ENCODE measurements at places on chromosomes 3 and 15.

DNA sequence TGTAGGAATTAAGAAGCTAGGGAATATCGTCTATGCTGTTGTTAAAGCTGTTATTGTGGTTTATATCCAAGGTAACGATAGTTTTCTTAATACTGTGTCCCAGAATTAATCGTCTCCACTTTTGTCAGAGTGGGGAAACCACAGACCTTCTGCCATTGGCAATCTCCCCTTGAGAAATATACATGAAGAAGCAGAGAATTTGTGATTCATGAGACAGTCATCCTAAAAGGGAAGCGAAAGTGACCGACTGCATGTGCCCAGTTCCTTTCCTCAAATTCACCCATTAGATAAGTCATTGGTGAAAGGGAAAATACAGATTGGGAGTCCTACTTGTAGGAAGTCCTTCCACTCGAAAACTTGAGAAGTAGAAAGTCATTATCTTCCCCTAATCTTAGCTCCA, 26.6 kb downstream of the DIPK2A start:
- peak; percentile 66 for DNase-seq

DNA sequence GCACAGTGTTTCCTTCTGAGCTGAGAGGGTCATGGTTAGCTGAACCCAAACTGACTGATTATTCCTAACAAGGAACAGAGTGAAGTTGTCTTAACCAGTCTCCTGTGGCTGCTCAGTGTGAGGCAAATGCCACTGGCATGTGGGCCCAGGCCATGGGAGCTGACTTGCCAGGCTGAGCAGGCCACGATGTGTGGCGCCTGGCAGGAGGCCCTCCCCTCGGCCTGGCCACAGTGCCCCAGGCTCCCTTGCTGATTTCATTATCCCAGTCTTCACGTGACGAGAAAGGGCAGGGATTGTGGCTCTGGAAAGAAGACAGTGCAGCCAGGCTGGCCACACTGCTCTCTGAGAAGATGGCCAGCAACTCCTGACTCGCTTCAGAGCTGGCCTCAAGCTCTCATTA, 58.8 kb downstream of the SLCO2A1 start:
- no peak for DNase-seq

- DNase-seq = no peak
Measured at GRCh38 chr3:98968347-98968746, 66.9 kb upstream of the DCBLD2 start.

DNA sequence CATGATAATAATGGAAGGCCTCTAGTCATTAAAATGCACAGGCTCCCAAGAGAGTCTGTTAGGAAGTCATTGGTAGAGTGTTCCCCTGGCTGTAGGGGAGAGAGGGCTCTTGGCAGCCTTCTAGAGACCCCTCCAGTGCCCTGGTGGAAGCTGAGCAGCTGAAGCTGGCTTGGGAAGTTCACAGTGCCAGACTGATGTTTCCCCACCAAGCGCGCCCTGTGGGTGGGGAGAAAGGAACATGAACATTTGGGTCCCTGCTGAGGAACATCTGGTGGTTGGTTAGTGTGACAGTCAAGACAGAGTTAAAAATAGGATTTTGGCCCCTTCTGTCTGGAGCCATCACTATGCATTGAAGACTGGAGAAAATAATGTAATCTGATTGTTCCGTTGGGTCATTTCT, 37.1 kb upstream of the RGMA start:
- DNase-seq = no peak

GRCh38 chr3:15628967-15629366, 27.4 kb downstream of the BTD start:
- DNase-seq = no peak

DNA sequence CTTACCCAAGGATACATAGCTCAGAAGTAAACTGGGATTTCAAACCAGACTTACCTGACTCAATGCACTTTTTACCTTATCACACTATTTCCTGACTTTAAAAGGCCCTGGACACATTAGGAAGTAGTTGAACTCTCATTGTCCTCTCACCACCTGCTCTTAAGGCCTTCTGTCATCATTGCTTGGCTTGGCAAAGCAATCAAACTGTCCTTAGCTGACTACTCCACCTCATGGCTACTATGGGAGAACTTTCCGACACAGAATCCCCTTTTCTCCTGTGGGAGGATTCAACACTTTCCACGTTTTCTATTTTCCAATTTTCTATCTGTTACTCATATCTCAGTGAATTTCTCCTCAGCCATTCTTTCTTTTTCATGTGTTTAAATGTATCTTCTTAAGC, 55.4 kb downstream of the ZNF148 start:
- DNase-seq = no peak

DNA sequence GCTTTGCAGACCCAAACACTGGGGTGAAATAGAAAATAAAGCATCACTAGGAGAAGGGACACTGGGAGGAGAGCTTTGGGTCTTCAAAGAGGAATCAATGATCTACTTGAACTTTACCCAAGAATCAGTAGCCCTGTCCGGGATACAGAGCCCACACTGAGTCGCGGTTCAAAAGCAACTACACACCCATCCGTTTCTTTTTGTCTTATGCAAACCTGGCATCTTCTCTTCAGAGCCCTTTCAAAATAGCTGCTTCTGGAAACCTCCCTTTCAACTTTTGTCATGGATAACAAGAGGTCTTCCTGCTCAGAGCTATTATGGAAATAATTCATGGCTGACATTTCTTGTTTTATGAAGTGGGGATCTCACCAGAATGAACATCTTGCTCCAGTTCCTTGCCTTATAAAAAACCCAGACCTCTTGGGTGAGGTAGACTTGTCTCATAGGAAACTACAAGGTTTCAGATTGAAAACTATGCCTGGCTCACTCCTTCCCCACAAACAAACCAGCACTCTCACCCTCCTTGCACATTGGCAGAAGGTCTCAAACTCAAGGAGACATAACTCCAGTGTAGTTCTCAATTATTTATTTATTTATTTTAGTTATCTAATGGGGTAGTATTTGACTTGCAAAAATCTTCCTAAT, 115.1 kb upstream of the ARHGEF3 start:
- DNase-seq = no peak

DNA sequence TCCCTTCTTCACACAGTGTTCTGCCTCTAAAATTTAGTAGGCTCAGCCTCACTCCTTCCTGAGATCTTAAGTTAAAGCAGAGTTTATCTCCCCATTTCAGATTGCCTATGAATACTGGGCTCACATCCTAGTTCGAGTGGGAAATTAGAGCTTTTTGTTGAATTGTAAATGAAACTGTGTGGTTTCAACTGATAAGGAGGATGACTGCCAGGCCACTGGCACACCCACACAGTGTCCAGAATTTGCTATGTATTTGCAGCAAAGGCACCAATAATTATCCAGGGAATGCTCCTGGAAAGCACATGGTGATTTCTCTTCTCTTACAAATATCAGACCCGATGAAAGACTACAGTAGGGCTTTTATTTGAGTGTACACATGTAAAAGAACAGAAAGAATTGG, 308.1 kb upstream of the COL8A1 start:
- no peak for DNase-seq

DNA sequence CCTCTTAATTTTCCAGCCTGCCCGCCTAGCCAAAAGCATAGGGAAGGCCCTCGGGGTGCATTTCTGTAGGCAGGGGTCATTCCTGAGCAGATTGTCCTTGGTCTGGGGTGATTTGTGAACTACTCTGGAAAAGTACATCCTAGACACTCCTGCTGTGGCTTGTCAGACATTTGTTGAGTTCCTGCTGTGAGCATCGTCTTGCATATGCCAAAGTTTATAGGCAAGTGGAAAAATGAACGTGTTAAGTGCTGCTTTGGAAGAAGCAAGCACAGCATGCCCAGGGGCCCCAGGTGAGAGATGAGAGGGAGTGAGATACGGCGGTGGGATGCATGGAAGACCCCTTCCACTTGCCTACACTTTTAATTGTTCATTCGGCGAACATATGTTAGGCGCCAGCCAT, 237.7 kb upstream of the ST8SIA2 start:
- DNase-seq = no peak

GRCh38 chr3:23052208-23052607, 150.9 kb upstream of the UBE2E2 start:
- DNase-seq = no peak

DNA sequence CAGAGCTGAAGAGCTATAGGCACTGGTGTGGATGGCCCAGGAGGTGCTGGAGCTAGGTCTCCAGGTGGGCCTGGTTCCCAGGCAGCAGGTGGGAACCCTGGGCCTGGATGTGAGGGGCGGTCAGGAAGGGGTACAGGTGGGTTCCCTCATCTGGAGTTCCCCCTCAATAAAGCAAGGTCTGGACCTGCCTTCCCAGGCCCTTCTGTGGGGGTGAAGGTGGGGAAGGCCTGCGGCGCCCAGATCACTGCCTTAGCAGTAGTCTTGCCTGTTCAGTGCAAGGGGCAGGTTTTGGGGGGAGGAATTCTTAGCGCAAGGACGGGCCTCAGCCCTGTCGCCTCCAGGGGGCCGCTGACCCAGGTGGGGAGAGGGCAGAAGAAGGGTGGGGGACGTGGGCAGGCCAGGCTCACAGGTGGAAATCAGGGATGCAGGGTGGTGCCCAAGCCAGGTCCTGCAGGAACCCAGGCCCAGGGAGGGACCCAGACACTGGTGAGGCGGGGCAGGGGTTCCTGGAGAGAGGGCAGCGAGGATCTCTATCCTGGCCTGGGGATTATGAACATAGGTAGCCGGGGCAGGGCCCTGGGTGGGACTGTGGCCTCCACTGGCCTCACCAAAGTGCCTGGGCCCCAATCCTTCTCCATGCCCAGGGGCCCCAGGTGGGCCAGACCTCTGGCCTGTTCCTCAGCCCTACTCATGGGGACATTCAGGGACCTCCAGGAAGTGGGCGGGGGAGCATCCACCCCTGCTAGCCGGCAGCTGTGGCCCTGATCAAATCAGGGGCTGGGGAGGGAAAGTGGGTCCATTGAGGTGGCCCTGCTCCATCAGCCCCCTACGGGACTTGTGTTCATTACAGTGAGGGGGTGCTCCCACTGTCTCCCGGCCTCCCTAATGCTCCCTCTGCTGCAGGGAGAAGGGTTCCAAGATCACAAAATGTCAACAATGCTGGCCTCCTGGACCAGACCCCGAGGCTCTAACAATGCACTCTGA, 25.3 kb downstream of the HDAC11 start:
- no peak for DNase-seq

- DNase-seq = no peak
Measured at GRCh38 chr15:20280933-20281463, 260.6 kb downstream of the GOLGA6L6 start.

- DNase-seq = no peak
Measured at GRCh38 chr3:100114413-100115030, at the start of gene FILIP1L. TSS of gene FILIP1L (minus strand) at chr3:100114501.

DNA sequence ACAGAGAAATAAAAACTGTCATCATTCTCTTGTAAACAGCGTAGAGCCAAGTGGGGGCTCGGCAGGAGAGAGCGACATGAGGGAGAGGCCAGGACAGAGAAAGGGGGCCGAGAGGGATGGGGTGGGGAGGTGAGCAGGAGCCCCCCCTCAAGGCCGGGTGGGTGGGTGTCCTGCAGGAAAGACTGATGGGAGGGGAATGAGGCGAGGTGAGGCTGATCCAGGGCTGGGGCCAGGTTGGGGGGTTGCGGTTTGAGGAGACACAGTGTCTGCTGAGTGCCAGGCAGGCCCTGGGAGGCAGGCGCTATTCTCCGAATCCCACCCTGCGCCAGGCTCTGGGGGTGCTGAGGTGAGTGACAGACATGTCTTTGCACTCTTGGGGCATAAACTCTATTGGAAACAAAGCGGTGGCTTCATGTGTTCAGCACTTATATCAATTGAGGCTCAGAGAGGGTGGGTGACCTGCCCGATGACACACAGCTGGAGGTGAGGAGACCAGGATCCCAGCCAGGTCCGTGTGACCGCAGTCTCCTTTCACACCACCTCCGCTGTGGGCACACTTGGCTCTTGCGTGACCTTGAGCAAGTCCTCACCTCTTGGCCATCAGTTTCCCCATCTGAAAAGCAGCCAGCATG, 19.6 kb upstream of the CSPG4 start:
- no peak for DNase-seq

DNA sequence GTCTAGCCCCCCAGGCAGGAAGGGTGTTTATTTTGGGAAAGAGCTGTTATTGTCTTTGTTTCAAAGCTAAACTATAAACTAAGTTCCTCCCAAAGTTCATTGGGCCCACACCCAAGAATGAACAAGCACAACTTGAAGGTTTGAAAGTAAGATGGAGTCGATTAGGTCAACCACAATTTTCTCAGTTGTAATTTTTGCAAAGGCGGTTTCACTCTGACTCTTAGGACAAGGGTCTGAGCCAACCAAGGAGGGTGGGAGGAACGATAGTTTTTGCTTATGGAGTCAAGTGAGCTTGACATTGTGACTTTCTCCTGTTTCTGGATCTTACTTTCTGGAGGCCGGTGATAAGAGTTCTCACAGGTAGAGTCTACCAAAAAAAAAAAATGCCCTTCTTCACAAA, 5.8 kb upstream of the ZNF770 start:
- DNase-seq = no peak

DNA sequence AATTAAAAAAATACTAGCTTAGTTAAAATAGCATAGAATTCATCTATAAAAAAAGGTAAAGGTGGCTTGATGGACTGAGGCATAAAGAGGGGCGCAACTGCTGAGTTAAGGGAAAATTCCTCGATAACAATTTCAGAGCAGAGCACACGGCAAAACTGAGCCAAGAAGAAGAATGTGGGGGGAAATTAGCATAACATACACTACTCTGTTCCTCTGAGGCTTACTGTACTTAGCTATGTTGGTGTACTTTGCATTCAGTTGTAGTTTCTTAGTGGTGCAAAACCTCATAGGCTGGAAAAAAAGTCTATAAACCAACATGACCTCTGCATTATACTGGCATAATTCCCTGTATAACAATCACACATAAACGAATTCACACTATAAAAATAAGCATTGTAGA, 357.9 kb upstream of the LRRC3B start:
- DNase-seq = no peak

GRCh38 chr15:34984889-34985630, 3.0 kb downstream of the ZNF770 start:
- no peak for DNase-seq

- no peak for DNase-seq
Measured at GRCh38 chr3:173037840-173038483, 103.1 kb downstream of the SPATA16 start.

GRCh38 chr3:12334786-12335185, 45.9 kb downstream of the PPARG start:
- peak; percentile 47 for DNase-seq

GRCh38 chr3:29324180-29324651, 43.3 kb downstream of the RBMS3 start:
- DNase-seq = peak; percentile 82

GRCh38 chr15:24933716-24934115, 21.1 kb upstream of the SNRPN start:
- no peak for DNase-seq

GRCh38 chr3:195210266-195210973, 60.5 kb downstream of the XXYLT1 start:
- peak; percentile 90 for DNase-seq

DNA sequence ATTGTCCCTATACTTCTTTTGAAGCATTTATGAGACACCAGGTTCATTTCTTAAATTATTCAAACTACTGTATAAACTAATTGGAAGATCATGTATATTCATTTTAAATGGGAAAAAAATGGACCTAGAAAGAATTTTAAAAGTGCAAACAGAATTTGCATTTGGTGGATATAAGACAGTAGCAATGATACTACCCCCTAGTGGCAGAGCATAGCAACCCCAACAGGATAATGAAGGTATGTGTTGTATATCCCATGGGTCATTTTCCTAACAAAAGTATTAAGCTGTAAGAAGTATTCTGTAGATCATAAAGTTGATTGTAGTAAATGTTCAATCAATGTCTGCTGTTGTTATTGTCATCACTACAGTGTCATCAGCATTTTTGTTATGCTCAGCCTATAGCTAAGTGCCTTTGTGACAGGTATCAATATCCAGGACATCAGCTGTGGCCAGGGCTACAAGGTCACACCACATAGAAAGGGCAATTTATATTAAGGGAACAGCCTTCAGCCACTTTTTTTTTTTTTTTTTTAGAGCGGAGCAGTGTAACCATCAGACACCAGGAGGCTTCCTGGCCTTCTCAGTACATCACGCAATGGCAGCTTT, 175.8 kb downstream of the FOXB1 start:
- DNase-seq = peak; percentile 74
